Neural cell (in vitro differentiated cells): ENCODE measurements at places on chromosomes 16 and 17. TPM values are rescaled to one million over a fixed set of nuclear protein-coding genes. Genes with fewer than 3 reads are reported as not detected.

Gene MEAK7
- 12.4 and 22.1 TPM in 2 replicates for polyA plus RNA-seq

Gene TEDC2
- polyA plus RNA-seq: 27.6 and 31.5 TPM in 2 replicates

Gene CCDC92B
- polyA plus RNA-seq: 0.32 and 1.2 TPM in 2 replicates

Gene OTOA
- polyA plus RNA-seq: 0.12 and 1.3 TPM in 2 replicates

Gene ABCC6
- not detected in 2 replicates for polyA plus RNA-seq

Gene SYT17
- 3.0 and 5.5 TPM in 2 replicates for polyA plus RNA-seq

Gene GRIN2A
- polyA plus RNA-seq: 0.11 and 0.14 TPM in 2 replicates

Gene PIK3R6
- polyA plus RNA-seq: not detected in 2 replicates

Gene IQCK
- 10.2 and 13.9 TPM in 2 replicates for polyA plus RNA-seq

Gene TBC1D3I
- polyA plus RNA-seq: 0.32 and 4.2 TPM in 2 replicates

Gene TMEM95
- not detected in 2 replicates for polyA plus RNA-seq

Gene GCGR
- polyA plus RNA-seq: not detected in 2 replicates

Gene KRT40
- not detected in 2 replicates for polyA plus RNA-seq

Gene PSMC3IP
- 22.5 and 36.2 TPM in 2 replicates for polyA plus RNA-seq

Gene SSTR5
- not detected in 2 replicates for polyA plus RNA-seq

Gene ASGR1
- polyA plus RNA-seq: 75.6 and 80.2 TPM in 2 replicates

Gene OMG
- not detected in 2 replicates for polyA plus RNA-seq

Gene NPIPA3
- 3.3 and 3.4 TPM in 2 replicates for polyA plus RNA-seq

Gene PSMD7
- 89.1 and 112 TPM in 2 replicates for polyA plus RNA-seq

Gene JUP
- polyA plus RNA-seq: 46.1 and 82.2 TPM in 2 replicates

Gene DHRS7C
- not detected in 2 replicates for polyA plus RNA-seq

Gene ABCA8
- not detected in 2 replicates for polyA plus RNA-seq

Gene MYH1
- polyA plus RNA-seq: not detected in 2 replicates

Gene MYADML2
- 1.1 and 1.2 TPM in 2 replicates for polyA plus RNA-seq

Gene PAQR4
- polyA plus RNA-seq: 47.8 and 55.8 TPM in 2 replicates

Gene SEPTIN1
- 0.38 TPM in 1 of 2 replicates, not detected in the other for polyA plus RNA-seq

Gene ZSWIM7
- 34.0 and 51.2 TPM in 2 replicates for polyA plus RNA-seq

Gene CA7
- polyA plus RNA-seq: not detected in 2 replicates

Gene CCL11
- not detected in 2 replicates for polyA plus RNA-seq

Gene SLC13A2
- not detected in 2 replicates for polyA plus RNA-seq

Gene MGAT5B
- polyA plus RNA-seq: 8.8 and 17.6 TPM in 2 replicates

Gene CIAO2B
- polyA plus RNA-seq: 323 and 339 TPM in 2 replicates

Gene CDH1
- polyA plus RNA-seq: 0.86 and 1.2 TPM in 2 replicates

Gene EZH1
- polyA plus RNA-seq: 52.5 and 68.3 TPM in 2 replicates
